CD4-positive, alpha-beta T cell treated with Interleukin-17A for 1 hour (primary cell): ENCODE measurements at places on chromosomes 5 and 9.

DNA sequence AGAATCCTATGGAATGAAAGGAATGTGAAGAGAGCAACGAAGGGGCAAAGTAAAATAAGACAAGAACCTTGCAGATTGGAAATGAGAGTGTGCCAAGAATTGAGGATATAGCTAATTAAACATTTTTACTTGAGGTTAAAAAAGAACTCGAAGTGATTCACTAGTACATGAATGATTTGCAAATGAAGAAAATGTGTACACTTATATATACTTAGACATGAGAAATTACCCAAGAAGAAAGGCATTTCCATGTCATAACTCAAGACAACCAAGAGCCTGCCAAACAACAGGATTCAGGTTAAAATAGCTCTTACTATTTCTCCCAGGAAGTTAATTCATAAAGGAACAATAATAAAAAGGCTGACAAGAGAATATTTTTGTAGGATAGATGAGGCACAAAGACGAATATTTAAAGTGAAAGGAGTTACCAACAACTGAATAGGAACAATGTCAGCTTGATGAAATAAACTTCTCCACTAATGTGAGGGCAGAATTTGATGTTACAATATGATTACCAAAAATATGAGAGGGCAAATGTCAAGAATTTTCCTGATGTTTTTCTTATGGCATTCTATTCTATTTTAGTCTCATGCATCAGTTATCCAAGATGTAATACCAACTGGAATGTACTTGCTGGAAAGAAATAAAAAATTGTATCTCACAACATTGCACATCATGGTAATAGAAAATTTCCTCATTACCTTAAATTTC lies 18.9 kb upstream of the NPR3 start:
- DNase-seq = no peak

GRCh38 chr9:101381118-101381517 lies 3.7 kb downstream of the BAAT start:
- no peak for DNase-seq

DNA sequence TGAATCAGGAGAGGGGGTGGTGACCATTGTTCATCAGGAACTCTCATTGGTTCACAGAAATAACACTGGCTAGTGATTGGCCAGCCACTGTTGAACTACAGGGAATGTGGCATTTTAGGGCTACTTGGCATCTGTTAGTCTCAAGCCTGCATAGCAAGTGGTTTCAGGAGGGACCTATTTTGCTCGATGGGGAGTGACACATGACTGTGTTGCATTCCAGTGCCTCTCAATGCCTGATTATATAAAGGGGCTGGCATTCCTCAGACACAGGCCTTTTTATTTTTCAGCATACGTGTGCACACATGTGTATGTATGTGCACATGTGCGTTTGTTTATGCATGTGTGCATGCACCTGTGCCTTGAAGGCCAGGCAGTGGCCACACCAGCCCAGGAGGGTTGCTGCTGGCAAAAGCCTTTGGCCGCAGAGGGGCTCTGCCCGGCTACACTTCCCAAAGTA lies 23.2 kb downstream of the FGD3 start:
- peak; percentile 27 for DNase-seq

- DNase-seq = no peak
Observed at GRCh38 chr5:125033602-125034001, 287.2 kb upstream of the ZNF608 start.

DNA sequence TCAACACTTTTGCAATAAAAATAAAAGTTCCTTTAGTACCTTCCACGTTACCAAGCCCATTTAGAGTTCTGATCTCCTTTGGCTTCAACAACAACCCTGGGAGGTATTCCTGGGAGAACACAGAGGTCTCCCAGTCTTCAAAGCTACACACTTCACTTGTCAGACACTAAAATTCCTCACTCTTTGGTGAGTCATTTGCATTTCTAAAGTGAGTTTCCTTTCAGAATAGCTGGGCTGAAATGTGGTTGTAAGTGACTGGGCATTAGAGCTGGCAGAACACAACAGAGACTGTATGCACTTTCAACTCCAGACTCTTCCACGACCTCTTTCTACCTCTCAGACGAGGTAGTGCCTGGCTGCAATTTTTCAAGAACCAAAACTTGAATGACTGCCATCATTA lies 11.5 kb upstream of the F2RL1 start:
- DNase-seq = no peak

GRCh38 chr5:171614971-171615653 lies 170.5 kb upstream of the SMIM23 start:
- DNase-seq = no peak

DNA sequence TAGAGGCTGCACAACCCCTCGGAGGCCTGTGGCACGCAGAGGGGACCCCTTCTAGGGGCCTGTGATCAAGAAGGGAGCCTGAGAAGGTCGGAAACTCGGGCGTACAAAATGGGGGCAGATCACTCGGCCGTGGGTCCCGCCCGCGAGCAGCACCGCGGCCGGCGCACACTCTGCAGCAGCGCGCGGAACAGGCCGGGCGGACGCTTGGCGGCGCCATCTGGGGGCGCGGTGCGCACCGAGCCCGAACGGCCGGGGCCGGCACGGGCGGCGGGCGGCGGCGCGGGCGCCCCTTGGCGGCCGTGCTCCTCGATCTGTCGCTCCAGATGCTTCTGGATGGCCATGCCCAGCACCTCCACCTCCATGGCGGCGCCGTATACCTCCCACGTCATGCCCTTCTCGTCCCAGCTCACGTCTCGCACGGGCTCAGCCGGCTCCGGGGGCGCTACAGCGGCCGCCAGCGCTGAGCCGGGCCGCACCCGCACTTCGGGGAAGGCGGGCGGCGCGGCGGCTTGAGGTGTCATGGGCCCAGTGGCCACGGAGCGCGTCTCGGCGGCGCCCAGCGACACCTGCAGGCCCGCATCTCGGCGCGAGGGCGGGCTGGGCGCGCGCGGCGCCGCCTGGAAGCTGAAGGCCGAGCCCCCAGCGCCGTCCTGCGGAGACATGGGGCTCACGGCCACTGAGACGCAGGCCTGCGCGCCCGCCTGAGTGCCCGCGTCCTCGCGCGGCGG lies 13.1 kb downstream of the GPRIN1 start:
- DNase-seq = peak; percentile 79

DNA sequence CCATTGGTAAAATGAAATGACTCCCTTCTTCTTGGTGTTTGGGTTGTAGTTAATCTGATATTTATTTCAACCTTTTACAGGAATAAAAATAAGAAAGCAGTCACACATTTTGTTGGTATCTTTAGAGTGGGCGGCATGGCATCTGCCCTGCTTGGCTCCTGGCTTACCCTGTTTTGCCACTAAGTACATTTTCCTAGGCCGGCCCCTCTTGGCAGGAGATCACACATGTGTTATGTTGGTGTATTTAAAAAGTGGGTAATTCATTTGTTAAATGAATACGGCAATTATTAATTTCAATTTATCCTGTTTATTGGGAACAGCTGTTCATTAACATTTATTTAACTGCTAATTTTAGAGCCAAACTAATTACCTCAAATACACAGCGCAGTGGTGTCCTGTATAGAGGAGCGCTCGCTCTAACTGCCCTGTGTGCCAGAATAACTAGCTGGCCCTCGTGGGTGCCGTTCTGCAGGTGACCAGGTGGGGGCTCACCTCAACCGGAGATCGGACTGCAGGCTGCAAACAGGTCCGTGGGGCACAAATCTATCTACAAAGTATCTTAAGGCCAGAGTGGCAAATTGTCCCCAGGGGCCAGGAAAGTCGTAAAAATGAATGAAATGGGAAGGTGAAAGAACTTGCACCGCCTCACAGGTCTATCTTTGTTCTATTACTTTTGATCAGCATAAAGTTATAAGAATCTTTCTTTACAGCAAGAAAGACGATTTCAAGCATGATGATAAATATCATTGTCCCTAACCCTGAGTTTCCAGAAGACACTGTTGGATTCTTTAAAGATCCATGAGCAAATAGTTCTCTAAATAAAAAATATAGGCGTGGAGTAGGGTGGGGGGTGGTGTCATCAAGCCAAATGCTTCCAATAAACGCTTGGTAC lies 26.2 kb upstream of the GPR151 start:
- DNase-seq = peak; percentile 68

GRCh38 chr5:74367934-74368333 lies 272.6 kb downstream of the ENC1 start:
- no peak for DNase-seq

- DNase-seq = peak; percentile 67
Observed at GRCh38 chr5:132457371-132458225, 33.0 kb downstream of the IRF1 start.

DNA sequence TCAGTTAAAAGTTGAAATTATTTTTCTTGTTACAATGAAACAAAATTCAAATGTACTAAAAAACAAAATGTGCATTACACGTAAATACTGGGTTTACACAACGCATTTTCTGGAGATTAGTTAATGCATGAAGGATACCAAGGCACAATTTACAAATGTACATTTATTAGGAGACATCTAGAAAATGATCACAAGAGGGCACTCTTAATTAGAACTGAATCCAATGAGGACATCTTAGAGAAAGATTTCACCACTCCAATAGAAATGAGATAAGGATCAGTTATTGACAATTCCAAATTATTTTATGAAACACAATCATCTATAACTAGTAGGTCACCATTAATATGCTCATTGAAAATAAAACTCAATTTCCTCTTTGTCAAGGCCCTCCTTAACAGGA lies 36.6 kb upstream of the CDH12 start:
- no peak for DNase-seq
